ENCODE measurements at places on chromosomes 5 and 9.

GRCh38 chr5:106680330-106680729, 990.4 kb downstream of the EFNA5 start:
- no peak for DNase-seq

- DNase-seq, result no peak
Observed at GRCh38 chr9:109953300-109953699, 173.3 kb downstream of the PALM2AKAP2 start.

DNA sequence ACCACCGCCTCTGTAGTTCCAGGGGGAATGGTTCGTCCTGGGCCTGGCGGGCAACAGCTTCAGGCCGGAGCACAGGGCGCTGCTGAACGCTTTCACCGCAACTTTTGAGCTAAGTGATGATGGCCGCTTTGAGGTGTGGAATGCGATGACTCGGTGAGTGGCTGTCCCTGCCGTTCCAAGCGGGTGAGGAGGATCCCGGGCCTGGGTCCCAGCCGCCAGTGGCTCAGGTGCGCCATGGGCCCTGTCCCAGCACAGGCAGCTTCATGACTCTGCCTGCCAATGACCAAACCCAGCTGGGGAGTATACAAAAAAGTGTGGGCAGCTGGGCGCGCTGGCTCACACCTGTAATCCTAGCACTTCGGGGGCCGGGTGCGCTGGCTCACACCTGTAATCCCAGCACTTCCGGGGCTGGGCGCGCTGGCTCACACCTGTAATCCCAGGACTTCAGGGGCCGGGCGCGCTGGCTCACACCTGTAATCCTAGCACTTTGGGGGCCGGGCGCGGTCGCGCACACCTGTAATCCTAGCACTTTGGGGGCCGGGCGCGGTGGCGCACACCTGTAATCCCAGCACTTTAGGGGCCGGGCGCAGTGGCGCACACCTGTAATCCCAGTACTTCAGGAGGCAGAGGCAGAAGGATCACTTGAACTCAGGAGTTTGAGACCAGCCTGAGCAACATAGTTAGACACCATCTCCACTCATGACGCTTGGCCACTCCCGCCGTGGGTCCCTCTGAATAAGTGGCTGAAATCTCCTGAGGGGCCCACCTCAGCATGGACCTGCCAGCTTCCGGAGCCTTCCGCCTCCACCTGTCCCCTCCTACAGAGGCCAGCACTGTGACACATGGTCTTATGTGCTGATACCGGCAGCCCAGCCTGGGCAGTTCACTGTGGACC, 1.1 kb downstream of the LCN12 start:
- DNase-seq, result no peak

DNA sequence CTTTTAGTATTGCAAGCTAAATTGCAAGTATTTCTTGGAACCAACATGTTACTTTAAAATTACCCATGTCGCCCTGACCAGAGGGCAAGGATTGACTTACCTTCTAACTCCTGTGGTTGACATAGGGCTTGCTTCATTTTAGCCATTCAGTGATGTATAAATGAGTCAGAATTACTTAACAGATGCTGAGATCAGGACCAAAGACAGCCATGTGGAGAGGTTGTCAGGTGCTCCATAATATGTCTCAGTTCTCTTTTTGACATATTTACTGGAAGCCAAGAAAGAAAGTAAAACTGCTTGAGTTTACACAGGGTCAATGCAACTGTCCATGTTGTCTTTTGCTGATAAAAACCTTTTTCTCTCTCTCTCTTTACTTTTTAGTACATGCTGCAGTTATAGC, 33.2 kb downstream of the F2RL2 start:
- no peak for DNase-seq

DNA sequence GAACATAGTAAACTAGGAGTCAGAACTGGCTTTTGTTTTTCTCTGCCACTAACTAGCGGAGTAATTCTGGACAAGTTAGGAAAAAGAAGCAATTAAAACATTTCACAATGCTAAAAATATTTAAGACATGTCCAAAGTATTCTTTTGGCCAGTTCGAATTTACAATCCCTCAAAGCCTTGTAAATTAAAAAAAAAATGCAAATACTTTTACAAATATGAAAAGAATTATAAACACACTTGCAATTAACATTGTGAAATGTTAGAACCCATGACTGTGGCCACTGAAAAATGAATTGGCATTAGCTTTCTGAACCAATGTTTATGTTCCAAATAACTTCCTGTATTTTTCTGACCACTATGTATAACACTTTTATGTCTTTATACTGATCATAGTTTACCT, 2.2 kb downstream of the RAD1 start:
- no peak for DNase-seq

GRCh38 chr5:150694612-150695011, 6.2 kb downstream of the RBM22 start:
- DNase-seq, result no peak

GRCh38 chr9:105331160-105331559, 86.7 kb downstream of the SLC44A1 start:
- DNase-seq, result no peak

GRCh38 chr9:103078581-103078980, 83.4 kb downstream of the CYLC2 start:
- DNase-seq, result no peak

DNA sequence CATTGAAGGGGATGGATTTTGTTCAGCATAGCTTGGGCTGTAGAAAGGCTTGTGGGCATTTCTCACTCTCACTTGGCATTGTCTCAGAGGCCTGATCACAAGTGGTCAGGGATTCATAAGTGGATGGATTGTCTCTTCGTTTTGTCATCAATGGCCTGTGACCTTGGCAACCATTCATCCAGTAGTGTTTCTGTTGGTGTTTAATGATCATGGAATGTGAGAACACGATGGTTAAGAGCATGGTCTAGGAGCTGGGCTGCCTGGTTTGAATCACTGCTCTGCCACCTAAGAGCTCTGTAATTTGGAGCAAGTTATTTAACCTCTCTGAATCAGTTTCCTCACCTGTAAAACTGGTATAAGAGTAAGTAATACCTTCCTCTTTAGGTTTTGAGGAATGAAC, 430.1 kb upstream of the MEF2C start:
- DNase-seq, result no peak

DNA sequence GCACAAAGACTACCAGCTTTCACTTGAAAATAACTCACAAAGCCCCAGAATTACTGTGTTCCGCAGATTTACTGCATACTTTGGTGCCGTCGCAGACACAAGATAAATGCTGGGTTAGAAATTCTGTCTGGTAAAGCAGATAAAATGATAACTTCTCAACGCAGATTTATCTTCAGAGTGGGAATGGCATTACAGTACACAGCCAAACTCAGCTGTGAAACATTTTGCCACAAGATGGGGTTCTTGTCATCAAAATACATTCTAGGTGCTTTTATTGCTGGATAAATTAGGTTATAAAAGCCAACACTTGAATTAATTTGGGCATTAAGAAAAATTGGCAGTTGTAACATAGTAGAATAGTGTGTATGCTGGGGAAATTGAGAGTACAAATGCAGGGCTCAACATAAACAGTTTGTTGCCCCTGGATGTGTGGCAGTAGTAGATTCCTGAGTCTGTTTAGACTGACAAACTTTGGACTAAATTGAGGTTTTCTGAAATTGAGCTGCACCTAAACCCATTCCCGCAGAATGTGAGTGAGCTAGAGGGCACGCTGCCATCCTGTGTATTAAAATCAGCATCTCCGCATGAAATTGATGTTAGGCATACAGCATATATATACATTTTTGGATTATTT, 61.1 kb downstream of the LMNB1 start:
- no peak for DNase-seq

- DNase-seq, result no peak
Observed at GRCh38 chr5:135071311-135071710, 37.3 kb upstream of the PITX1 start.
